CD4-positive, alpha-beta memory T cell (primary cell): ENCODE measurements at places on chromosomes 4 and X. TPM values are rescaled to one million over a fixed set of nuclear protein-coding genes. Genes with fewer than 3 reads are reported as not detected.

Gene HERC6
- 32.0 TPM for polyA plus RNA-seq

Gene CCDC110
- polyA plus RNA-seq = 0.24 TPM

Gene JAKMIP1
- 2.5 TPM for polyA plus RNA-seq

Gene DCAF12L2
- not detected for polyA plus RNA-seq

Gene ARSJ
- not detected for polyA plus RNA-seq

Gene F11
- not detected for polyA plus RNA-seq

Gene S100G
- not detected for polyA plus RNA-seq

Gene SRPX2
- not detected for polyA plus RNA-seq

Gene SFRP2
- polyA plus RNA-seq = not detected

Gene SPRY1
- 7.5 TPM for polyA plus RNA-seq

Gene GABRQ
- polyA plus RNA-seq = not detected

GRCh38 chrX:76279007-76279406, 106.1 kb downstream of the PBDC1 start:
- peak; percentile 42 for DNase-seq

DNA sequence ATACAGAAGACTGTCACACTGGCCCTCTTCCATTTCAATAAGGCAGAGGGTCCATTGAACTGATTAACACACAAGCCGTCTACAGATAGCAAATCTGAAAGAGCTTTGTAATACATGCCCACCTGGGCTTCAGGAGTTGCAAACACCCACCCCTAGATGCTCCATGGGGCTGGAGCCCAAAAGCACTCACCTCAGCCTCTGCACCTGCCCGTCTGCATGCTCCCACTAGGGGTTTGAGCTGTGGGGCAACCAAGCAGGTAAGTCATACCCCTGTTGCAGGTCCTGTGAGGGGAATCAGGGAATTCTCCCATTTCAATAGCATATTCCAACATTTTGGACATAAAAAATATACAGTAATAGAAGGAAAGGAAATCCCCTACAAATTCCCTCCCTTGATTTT, 243.0 kb upstream of the KCNIP4 start:
- no peak for DNase-seq

DNA sequence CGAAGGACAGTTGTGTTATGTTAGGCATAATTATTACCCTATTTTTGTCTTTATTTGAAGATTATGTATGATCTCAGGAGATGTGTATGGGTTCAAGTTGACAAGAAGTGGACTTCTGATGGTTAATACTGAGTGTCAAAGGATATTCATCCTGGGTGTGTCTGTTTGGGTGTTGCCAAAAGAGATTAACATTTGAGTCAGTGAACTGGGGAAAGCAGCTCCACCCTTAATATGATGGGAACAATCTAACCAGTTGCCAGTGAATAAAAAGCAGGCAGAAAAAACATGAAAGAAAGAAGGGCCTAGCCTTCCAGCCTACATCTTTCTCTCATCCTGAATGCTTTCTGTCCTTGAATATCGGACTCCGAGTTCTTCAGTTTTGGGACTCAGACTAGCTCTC, 332.6 kb downstream of the DTHD1 start:
- DNase-seq = no peak

- no peak for DNase-seq
These were observed 3.2 kb downstream of the TKTL2 start for GRCh38 chr4:163470391-163470790.

DNA sequence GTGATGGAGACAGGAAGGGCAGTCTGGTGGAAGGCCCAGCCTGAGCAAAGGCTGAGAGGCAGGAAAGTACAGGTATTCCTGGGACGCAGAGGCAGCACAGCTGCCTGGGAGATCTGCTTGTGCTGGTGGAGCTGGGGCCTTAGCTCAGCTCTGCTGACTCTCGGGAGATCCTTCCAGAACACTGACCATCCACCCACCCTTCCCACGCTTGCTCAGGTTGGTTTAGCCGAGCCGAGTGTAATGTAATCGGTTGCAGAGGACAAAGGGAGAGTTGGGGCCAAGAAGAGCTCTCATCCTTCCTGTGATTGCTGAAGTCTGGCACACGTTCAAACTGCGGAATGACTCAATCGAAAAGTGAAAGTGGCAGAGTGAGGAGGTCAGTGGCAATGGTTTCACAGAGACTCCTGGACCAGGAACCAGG, 43.1 kb upstream of the GPR78 start:
- no peak for DNase-seq

DNA sequence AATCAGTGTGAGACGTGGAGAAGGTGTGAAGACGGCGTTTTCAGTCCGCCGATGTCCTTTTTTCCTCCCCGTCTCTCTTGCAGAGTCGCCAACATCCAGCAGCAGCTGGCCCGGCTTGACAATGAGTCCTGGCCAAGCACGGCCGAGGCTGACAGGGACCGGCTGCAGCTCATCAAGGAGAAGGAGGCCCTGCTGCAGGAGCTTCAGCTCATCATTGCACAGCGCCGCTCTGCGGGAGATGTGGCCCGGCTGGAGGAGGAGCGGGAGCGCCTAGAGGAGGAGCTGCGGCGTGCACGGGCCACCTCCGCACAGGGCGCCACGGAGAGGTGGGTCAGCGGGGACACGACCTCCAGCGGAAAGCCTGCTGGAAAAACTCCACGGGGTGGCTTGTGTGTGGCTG, 47.1 kb upstream of the CLCN4 start:
- DNase-seq = no peak

- DNase-seq = no peak
These were observed 2.8 kb downstream of the MXD4 start for GRCh38 chr4:2259036-2259540.

DNA sequence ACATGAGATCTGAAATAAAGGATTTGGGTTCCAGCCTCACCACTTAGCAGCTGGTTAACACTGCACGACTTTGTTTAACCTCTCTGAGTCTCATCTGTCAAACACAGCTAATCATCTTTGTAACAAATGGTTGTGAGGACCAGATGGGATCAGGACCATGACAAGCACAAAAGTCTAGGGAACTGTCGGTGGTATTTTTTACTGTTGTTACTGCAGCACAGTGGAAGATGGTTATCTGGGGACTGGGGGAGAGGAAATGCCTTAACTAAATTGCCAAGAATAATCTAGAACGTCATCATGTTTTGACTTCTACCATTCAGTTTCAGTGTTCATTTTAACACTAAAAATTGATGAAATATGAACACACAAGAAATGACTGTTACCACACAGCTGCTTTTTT, 99.5 kb downstream of the ADGRA3 start:
- no peak for DNase-seq

- no peak for DNase-seq
These were observed 311.1 kb downstream of the PAPSS1 start for GRCh38 chr4:107408968-107409367.

DNA sequence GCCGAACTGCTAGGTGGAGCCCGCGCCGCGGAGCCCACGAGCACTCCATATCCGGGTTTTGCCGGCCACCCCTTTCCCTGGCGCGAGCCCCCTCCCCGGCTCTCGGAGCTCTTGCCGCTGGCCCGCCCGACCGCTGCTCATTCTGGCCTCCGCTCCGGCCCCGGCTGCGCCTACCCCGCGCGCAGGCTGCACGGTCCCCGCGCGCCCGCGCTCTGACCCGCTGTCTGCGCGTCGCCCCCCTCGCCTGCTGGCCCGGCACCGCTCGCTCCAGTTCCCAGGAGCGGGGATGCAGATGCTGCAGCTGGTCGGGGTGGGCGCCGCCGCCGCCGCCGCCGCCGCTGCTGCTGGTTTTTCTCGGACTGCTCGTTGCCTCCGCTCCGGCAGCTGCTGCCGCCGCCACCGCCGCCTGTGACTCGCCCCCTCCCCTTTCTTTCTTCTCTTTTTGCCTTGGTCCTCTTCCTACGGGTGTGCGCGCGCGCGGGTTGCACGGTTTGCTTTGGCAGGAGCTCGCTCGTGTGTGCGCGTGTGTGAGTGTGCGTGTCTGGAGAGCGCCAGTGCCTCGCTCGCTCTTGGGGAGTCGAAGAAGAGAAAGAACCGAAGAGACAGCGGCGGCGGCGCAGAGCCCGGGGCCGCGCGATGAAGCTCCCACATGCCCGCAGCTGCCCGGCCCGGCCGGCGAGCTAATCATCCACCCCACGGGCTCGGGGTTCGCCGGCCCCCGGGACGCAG, at the start of gene ADGRL3:
Gene ADGRL3, plus strand, starts transcription at position 140 of the 729 bp plus-strand sequence.
- DNase-seq = no peak

DNA sequence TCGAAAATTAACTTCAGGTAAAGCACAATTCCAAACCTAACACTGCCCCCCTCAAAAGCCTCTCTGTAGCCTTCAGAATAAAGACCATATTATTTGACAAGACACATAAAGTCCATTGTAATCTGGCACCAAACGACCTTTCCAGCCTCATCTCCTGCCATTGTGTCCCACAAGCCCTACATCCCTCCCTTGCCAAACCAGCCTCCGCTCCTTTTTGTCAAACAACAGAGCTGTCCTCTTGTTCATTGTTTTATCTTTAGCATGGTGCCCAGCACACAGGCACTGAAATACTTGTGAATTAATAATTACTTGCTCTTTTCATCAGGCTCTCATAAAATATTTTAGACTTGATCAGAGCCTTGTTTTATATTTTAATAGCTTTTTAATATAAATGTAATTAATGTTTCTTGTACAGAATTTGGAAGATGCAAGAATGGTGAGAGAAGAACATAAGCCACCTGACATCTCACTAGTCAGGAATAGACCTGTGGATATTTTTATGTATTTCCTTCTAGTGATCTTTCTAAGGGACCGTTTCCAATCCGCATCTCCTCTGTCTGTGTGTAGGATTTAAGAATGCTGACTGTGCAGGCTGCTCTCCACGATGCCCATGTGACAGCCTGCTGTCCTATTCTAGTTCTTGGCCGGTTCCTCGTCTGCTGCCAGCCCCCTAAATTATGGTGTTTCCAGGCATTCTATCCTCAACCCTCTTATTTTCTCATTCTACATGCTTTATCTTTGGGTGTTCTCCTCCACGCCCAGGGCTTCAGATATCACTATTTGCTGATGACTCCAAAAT, 3.0 kb upstream of the IRF2 start:
- no peak for DNase-seq

DNA sequence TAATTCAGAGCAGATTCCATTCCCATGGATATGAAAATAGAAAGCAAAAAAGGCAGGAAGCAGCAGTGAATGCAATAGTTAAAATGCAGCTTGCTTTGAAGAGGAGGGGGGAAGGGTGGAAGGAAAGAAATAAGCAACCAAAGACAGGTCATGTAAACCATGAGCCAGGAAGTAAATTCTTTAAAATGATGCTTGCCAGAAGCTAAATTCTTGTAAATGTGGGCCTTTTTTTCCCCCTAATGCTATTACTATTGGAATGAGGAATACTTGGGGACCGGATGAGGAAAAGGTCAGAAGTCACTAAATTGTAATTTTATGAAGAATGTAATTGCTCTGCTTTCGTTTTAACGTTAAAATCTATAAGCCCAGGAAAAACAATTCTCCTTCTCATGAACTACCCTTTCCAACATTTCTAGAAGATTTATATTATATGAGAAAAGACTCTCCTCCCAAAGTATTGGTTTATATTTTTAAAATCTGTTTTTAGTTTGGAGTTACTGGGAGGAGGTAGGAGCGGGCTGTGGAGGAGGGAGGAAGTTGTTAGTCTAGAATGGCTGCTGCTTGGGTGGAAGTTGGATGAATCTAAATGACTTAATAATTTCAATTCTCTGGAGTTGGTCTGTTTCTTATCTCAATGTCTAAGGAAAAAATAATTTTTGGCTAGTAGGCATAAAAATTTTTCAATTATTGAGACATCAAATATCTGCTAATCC, 77.6 kb upstream of the PCDH18 start:
- DNase-seq = no peak

- no peak for DNase-seq
These were observed 104.3 kb downstream of the RTL9 start for GRCh38 chrX:110462957-110463356.

DNA sequence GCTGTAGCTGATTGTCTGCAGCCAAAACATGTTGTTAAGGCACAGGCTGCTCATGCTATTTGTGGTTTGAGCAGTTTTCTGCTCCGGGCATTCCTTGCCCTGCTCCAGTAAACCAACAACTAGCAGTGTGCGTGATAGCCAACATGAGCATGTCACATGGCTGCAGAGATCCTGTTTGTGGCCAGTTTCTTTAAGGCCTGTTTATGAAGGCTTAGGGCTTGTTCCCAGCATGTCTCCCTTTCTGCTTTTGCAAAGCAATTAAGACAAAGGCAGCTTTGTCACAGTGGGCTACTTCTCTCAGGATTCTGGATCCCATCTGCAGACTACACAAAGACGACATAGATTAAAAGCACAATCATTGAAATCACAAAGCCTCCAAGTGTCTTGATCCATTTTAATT, 160.5 kb downstream of the ZNF518B start:
- DNase-seq = no peak

DNA sequence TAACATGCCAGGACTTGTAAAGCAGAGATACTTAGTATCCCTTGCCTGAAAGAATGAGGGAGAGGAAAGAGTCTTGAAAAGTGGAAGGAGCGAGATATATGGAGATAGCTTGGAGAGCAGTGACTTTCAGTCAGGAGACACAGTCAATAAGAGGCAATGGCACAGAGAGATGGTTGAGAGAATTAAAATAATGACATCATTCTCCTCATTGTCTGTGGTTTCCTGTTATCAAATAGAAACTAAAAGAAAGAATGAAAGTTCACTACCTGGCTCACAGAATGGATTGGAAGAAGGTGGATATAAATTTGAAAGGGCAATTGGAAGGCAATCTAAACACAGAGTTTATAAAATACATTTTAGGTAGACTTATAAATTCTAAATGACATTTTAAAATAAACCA, 760.2 kb upstream of the AADAT start:
- no peak for DNase-seq

DNA sequence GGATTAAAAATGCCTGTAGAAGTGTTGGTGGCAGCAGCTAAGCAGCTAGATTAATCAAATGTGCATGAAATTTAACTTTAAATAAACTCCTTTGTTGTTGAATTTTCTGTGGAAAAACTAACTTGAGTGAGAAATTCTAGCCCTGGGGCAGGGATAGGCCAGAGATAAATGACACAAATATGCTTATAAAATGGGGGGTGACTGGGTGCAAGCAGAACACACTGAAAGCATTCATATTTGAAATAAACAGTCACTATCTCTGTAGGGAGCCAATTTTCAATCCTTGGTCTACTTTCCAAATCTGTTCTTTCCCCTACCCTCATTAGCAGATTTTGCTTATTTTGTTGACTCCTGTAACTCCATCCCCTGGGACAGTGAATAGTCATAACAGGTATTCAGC, 47.9 kb downstream of the RBPJ start:
- no peak for DNase-seq

DNA sequence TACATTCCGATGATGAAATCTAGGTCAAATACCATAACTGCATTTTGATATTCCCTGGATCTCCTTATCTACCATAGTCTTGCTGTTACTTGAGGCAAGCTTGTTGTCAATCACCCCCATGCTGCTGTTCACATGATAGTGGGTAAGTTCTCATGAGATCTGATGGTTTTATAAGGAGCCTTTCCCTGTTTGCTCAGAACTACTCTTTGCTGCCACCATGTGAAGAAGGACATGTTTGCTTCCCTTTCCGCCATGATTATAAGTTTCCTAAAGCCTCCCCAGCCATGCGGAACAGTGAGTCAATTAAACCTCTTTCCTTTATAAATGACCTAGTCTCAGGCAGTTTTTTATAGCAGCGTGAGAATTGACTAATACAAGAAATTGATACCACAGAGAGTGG, 432.0 kb downstream of the GLUD2 start:
- DNase-seq = no peak
